AG04449 (cell line): ENCODE measurements at places on chromosomes 13 and 19.

DNA sequence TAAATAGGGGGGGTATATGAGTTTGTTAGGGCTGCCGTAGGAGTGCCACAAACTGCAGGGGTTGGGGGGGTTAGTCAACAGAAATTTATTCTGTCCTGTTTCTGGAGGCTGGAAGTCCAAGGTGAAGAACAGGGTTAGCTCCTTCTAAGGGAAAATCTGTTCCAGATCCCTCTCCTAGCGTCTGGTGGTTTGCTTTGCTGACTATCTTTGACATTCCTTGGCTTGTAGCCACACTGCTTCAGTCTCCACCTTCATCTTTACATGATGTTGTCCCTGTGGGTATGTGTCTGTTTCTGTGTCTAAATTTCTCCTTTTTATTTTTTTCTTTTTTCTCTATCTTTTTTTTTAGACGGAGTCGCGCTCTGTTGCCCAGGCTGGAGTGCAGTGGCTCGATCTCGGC, 8.1 kb upstream of the ICAM1 start:
- DNase-seq = no peak

DNA sequence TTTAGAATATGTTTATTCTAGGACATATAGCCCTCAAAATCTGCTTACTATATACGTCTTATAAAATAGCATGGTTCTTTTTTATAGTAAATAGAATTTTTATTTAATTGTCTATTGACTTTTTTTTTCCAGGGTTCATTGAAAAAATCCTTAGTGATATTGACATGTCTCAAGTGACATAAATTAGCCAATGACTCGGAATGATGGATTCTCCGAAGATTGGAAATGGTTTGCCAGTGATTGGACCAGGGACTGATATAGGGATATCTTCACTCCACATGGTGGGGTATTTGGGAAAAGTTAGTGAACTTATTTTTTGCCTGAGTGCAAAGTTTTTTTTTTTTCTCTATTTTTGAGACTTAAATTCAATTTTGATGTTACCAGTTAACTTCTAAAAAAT, 3.2 kb downstream of the USPL1 start:
- no peak for DNase-seq

DNA sequence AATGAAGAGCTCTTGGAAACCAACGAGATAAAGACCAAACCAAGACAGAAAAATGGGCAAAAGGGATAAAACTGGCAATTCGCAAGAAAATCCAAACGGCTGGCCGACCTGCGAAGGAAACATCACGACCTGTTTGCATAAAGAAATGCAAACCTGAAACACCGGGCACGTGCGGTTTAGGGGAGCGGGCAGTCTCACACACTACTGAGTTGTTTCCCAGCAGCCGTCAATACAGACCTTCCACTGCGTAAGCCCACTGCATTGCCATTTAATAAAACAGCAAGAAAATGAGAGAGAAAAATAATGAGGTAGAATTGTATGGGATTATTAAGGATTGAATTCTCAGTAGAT, 642 bp upstream of the PEG3 start:
- no peak for DNase-seq

- DNase-seq = no peak
Observed at GRCh38 chr19:13652810-13653590, 111.3 kb upstream of the MRI1 start.

DNA sequence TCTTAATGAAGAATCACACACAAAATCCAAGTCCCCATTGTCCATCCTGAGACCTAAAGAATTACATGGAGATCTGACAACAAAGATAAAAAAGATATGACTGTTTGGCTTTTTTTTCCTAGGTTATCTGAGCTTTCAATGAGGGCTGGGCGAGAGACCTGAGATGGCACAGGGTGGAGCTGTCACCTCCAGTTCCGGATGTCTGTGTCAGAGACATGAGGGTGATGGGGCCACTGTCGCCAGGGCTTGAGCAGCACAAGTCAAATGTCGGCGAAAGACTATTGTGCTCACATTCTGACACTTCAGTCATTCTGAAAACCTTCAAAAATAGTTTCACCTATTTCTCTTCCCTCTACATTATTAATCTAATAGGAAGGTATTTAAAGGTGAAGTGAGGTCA, 65.7 kb downstream of the SLC7A1 start:
- no peak for DNase-seq

DNA sequence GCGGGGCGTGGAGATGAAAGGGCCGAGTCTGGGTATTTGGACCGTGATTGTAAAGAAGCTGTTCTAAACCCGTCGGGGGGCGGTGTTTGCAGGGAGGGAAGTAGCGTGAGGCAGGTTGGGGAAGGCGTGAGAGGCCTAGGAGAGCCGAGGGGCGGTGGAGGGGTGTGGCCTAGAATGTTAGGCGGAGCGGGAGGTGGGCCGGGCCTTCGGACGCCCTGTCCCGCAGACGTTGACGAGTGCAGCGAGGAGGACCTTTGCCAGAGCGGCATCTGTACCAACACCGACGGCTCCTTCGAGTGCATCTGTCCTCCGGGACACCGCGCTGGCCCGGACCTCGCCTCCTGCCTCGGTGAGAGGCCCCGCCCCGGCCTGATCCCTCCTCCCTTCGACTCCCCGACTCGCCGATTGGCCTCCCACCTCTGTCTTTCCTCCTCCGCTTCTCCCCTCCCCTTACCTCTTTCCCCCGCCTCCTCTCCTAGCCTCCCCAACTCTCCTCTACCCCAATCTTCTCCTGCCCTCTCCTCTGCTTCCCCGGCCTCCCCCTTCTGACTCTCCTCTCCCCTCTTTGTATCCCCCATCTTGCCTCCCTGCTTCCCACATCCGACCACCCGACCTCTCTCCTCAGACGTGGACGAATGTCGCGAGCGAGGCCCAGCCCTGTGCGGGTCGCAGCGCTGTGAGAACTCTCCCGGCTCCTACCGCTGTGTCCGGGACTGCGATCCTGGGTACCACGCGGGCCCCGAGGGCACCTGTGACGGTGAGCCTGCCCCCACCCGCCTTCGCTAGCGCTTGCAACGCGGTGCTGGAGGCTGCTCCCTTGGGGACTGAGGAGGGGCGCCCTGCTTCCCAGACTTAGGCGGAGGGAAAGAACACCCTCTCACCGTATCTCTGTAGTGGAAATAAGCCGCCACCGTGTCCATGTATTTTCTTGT, 12.8 kb downstream of the LTBP4 start:
- no peak for DNase-seq

DNA sequence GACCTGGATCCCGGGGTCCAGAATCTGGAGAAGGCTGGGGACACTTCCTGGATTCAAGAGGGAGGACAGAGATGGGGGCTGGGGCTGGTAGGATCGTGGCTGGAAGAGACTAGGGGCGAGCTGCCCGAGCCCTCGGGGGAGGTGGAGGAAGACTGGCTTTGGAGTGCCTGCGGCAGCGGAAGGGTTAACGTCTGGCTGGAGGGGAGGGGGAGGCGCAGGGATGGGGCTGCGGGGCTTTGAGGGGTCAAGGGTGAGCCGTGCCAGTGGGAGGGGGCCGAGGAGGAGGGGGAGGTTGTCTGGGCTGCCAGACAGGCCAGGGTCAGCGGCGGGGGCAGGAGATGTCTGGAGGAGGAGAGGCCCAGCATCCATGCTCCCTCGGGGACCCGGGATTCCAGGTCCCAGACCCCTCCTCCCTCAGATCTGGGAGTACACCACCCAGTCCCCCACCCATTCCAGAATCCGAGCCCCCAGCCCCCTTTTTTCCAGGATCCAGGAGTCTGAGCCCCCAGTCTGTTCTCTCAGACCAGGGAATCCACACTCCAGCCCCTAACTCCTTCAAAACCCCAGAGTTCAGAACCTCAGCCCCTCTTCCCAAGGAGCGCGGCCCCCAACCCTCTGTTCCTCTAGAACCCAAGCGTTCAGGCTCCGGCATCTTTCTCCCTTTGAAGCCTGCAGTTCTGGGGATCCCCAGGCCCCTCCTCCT, 3.2 kb upstream of the SPACA6 start:
- no peak for DNase-seq
